Activated CD4-positive, CD25-positive, alpha-beta regulatory T cell treated with anti-CD3 and anti-CD28 coated beads, Interleukin-2, amount 50 U/mL, for 72 hours (primary cell): ENCODE measurements at places on chromosomes 2 and 18.

DNA sequence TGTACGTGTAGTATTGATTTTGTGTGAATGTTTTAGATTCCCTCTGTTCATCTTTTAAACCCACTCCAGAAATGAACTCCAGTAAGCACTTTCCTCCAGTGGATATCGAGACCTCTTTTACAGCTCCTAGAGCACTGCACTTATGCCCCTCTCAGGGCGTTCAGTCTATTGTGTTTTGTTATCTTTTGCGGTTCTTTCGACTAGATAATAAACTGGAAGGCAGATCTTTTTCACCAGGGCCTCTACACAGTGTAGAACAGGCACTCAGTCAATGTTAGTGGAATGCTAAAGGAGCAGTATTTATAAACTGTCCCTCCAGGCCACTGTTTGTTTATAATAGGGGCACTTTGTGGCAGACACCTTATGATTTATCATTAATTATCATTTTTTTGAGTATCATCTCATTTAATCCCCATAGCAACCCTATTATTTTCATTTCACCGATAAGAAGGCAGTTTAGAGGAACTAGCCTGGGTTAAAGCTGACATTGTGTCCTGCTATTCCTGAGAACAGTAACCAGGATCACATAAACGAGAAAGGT is 742 bp upstream of the SOS1 start:
- no peak for DNase-seq

- no peak for DNase-seq
These were observed 343.2 kb upstream of the TNP1 start for GRCh38 chr2:217203086-217203485.

GRCh38 chr2:27185331-27186026 is 26.4 kb upstream of the ATRAID start:
- DNase-seq: no peak

GRCh38 chr2:127508023-127508630 is 18.2 kb downstream of the IWS1 start:
- DNase-seq: no peak

DNA sequence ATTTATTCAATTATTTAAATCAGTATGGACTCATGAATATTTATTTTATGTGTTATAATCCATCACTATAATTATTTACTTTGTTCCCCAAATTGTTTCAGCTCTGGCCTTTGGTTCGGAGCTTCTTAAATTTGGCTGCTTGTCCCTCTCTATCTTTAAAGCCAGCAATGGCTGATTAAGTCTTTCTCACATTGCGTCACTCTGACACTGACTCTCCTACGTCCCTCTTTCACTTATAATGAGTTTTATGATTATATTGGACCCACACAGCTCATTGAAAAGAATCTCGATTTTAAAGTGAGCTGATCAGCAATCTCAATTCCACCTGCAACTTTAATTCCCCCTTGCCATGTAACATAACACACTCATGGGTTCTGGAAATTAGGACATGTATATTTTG is 185.2 kb upstream of the SLC39A10 start:
- DNase-seq: no peak

GRCh38 chr2:237310515-237311114 is 103.3 kb downstream of the COL6A3 start:
- DNase-seq: no peak

DNA sequence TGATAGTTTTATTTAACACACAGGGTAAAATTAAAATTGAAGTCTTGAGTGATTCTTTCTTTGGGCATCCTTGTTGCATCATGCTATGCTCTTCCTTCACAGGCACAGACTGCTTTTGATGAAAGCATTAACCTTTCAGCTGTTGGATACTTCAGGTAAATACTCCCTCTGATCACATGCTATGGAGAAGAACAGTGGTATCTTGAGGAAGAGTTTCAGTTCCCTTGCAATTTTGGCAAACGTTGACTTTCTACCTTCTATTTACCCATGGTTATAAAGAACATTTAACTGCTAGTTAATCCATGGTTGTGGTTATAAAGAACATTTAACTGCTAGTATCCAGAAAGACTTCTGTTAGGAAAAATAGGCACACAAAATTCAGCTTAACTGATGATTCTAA is 75.7 kb downstream of the AOX1 start:
- no peak for DNase-seq

- DNase-seq: no peak
These were observed 199.2 kb upstream of the NRP2 start for GRCh38 chr2:205483095-205483494.

- no peak for DNase-seq
These were observed 28.8 kb upstream of the SLC40A1 start for GRCh38 chr2:189609423-189609816.

DNA sequence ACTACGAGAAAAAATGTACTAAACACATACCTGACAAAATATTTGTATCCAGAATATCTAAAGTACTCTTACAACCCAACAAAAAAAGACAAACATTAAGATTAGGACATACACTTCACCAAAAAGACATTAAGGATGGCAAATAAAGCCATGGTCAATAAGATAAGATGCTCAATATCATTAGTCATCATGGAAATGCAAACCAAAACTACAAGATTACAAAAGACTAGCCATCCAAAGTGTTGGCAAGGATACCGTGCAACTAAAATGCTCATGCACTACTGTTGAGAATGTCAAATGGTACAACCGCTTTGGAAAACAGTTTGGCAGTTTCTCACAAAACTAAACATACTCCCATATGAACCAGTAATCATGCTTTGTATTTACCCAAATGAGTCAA is 29.7 kb downstream of the MAP3K2 start:
- DNase-seq: no peak

- no peak for DNase-seq
These were observed 22.7 kb upstream of the SPR start for GRCh38 chr2:72864500-72864899.

GRCh38 chr2:101692766-101693165 is 4.7 kb upstream of the MAP4K4 start:
- no peak for DNase-seq

GRCh38 chr2:241762933-241763369 is 13.7 kb upstream of the GAL3ST2 start:
- DNase-seq: no peak

DNA sequence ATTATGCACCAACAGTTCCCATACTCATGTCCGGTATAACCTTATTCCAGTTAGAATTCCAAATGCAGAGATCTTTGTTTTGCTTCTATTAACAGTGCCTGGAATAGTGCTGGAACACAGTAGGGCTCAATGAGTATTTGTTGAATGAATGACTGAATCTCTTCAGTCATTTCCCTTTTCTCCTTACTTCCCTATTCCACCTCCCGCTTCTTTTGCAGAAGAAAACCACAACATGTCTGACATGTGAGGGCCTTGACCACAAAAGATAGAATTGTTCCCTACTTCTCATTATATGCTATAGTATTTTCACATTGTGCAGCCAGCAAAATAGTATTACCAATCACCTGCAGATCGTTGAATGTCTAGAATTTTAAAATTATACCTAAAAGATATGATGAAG is 19.5 kb upstream of the HNRNPLL start:
- DNase-seq: no peak

DNA sequence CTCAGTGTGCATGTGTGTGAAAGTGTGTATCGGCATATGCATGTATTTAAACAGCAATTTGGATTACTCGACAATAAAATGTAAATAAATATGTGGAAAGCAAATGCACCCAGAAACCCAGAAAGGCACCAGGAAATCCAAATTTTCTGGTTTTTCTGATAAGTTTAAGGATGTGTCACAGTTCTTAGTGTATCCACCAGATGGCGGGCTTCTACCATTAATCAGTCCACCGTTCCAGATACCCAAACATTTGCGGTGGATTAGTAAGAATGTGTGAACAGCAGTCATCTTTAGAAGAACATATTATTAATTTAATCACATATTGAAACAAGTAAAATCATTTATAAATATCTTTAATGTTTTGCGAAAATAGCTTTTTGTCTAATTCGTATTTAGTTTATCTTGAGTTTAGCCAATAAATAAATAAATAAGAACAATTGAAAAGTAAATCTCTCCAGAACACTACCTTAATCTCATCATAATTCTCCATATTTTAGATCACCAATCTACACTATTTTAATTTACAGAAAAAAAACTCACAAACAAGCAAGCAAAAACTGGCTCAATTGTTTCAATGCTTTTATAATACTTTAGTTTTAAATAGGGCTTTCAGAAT is 298.9 kb downstream of the DSEL start:
- DNase-seq: peak; percentile 35
